ENCODE measurements at places on chromosomes 4 and X.

DNA sequence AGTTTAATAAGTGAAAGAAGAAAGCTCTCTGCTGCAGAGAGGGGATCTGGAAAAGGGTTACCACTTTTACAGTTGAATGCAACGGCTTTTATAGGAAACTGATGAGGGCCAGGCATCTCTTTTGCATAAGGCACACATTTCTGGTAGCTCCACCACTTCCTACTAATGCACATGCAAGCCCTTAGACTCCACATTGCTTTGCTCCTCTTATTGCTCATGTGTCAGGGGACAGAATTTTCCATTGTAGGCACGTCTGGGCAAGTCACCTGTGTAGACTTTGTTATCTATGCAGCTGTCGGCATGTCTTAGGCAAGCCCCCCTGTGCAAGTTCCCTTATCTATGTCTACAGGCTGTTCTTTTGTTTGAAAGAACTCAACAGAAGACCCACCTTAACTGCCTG, 294.6 kb upstream of the STS start:
- DNase-seq: peak; percentile 28

- DNase-seq: no peak
Measured at GRCh38 chr4:149831656-149832208, 16.1 kb upstream of the IQCM start.

DNA sequence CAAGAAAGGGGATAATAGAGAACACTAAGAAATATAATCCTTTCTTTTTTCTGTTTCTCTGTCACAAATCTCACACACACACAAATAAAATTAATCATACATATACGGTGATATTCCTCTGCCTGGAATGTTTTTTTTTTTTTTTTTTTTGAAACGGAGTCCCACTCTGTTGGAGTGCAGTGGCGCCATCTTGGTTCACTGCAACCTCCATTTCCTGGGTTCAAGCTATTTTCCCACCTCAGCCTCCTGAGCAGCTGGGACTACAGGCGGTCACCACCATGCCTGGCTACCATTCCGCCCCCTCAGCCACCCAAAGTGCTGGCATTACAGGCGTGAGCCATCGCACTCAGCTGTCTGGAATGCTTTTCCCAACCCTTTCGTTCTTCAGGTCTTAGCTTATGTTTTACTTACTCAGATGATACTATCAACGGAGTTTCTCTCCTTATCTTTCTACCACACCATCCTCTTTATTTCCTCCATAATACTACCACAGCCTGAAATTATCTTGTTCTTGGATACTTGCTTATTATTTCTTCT, 69.3 kb downstream of the ANKRD17 start:
- no peak for DNase-seq

- DNase-seq: no peak
Measured at GRCh38 chr4:7787067-7787466, 152.6 kb downstream of the AFAP1 start.

GRCh38 chr4:48831532-48832030, 693 bp downstream of the OCIAD1 start:
- no peak for DNase-seq

GRCh38 chr4:36414248-36414647, 132.8 kb downstream of the DTHD1 start:
- no peak for DNase-seq

DNA sequence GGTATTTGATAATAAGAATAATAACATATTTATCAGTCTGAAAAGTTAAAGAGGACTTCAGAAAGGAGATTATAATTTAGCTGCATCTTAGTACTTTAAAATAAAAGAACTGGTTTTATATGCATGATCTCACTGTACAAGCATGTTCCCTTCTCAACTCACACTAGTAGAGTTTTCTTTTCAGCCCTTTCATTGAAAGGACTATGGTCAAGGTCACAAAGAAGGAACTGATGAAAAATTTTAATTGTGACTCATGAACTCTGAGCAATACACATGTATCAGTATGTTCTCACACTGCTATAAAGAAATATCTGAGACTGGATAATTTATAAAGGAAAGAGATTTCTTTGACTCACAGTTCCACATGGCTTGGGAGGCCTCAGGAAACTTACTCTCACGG, 73.7 kb upstream of the NDST4 start:
- no peak for DNase-seq

- DNase-seq: no peak
Measured at GRCh38 chr4:87192145-87192919, 28.1 kb downstream of the KLHL8 start.

DNA sequence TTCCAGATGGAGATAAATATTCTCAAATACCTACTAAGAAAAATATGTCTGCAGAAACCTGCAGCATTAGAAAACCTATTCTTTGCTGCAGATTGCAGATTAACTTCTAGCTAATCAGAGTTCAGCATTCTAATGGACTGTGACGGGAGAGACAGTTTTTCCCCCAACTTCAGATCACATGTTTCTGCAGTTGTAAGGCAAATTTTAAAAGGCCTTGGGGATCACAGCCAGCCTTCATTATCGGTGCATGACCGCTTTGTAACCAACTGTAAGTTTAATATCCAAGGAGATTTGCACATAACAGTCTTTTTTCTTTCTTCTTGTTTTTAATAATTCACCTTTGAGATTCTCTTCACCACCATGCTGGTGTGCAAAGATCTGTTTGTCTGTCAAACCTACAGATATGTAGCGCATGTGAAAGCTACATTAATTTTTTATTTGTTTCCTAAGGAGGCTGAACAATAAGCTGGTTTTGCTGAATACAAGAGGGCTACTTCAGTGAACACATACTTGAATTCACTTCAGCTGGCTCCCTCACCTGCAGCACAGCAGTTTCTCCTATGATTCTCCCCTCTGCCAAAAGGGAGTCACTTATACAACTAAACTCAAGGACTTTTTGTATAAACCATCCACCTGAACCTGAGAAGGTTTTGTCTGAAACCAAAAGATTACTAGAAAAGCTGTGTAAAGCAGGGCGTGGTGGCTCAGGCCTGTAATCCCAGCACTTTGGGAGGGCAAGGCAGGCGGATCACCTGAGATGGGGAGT, 488.5 kb downstream of the RPA4 start:
- no peak for DNase-seq

DNA sequence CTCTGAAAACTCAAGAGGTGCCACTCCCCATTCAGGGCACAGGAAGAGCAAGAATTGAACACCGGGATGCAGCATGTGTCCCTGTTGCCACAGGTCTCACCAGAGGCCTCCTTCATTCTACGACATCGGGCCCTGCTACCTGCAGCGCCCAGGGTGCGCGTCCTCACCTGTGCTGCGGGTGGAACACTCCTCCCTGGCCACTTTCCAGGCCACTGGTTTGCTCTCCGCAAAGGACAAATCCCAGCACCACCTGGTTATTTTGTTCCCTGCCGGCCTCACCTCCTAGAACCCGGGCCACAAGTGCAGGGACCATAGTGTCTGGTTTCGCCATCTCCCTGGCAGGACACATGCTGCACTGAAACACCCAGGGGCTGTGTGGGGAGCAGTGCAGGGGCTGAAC, 14.3 kb upstream of the FAM3A start:
- no peak for DNase-seq

- no peak for DNase-seq
Measured at GRCh38 chr4:69497076-69497475, 1.4 kb upstream of the UGT2B4 start.

GRCh38 chrX:38214551-38215531, 5.8 kb downstream of the SRPX start:
- no peak for DNase-seq

GRCh38 chr4:75790024-75790423, 65.6 kb downstream of the USO1 start:
- DNase-seq: no peak

GRCh38 chr4:184104419-184105101, 113.1 kb downstream of the ENPP6 start:
- DNase-seq: peak; percentile 50

DNA sequence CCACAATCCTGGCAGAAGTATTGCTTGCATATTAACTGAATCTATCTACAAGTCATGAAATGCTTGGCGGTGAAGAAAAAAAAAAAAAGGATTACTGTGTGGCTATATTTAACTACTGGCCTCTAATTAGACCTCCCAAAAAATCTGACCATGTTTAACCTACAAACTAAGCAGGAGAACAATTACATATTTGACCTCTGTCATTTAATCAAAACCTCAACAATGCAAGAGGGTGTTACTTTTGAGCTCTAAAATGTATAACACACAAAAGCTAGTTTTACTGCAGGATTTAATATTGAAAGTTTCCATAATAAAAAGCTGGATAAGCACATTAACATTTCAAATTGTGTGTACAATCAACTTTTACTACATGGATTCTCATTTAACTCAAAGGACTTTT, 1.5 kb downstream of the ITM2A start:
- no peak for DNase-seq

GRCh38 chr4:16083241-16084191, at the start of gene PROM1:
PROM1 (minus strand) TSS chr4:16084023; CDS start chr4:16075906, 8,117 bp downstream.
- peak; percentile 81 for DNase-seq

GRCh38 chr4:154743683-154744340, at the start of gene LRAT:
LRAT (plus strand) TSS chr4:154744000; CDS start chr4:154744327, 327 bp downstream.
- peak; percentile 73 for DNase-seq

DNA sequence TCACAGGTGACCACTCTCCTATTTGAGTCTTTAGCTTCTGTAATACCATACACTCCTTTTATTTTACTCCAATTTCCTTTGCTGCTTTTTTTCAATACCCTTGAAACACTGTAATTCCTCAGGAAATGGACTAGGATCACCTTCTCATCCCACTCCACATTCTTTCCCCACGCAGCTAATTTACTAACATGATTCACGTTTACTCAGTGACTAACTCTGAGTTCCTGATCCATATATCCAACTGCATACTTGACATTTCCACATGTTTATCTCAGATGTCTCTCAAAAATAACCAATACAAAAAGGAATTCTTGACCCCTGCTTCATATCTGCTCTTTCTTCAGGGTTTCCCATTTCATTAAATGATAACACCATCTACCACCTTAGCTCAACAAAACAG, 19.9 kb downstream of the RPS6KA6 start:
- DNase-seq: no peak

- no peak for DNase-seq
Measured at GRCh38 chrX:31459361-31459760, 387.5 kb upstream of the FTHL17 start.

DNA sequence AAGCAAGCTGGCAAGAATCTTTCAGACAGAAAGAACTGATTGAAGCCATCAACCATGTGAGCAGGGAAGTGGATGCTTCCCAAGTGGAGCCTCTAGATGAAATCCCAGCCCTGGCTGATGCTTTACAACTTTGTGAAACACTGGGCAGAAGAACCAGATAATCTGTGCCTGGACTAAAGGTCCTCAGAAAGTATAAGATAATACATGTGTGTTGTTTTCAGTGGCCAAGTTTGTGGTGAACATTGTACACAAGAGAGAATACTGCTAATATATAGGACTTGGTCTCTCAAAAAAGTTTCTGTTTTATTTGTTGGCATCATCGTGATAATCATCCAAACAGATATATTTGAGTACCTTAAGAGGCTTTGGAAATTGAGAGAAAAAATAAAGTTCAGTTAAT, 1367.8 kb upstream of the IGFBP7 start:
- no peak for DNase-seq

DNA sequence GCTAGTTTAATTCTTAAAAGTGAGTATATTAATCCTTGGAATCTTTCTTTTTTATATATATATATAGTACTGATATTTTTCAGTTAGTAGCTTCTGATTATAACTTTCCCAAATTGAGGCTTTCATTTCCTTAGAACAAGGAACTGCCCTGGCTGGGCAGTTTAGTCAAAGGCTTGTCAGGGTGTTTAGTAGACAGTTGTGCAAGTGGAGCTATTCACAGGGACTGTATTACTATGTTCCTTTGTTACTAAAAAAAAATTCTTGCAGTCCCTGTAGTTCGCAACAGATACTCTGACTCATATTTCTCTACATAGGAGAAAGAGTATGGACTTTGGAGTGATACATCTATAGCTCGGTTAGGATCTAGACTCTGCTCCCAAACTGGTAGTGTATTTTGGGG, 20.8 kb downstream of the USO1 start:
- no peak for DNase-seq

- no peak for DNase-seq
Measured at GRCh38 chr4:56255820-56256219, 131.5 kb downstream of the AASDH start.

GRCh38 chrX:10110984-10111363, 45.8 kb upstream of the CLCN4 start:
- DNase-seq: no peak

DNA sequence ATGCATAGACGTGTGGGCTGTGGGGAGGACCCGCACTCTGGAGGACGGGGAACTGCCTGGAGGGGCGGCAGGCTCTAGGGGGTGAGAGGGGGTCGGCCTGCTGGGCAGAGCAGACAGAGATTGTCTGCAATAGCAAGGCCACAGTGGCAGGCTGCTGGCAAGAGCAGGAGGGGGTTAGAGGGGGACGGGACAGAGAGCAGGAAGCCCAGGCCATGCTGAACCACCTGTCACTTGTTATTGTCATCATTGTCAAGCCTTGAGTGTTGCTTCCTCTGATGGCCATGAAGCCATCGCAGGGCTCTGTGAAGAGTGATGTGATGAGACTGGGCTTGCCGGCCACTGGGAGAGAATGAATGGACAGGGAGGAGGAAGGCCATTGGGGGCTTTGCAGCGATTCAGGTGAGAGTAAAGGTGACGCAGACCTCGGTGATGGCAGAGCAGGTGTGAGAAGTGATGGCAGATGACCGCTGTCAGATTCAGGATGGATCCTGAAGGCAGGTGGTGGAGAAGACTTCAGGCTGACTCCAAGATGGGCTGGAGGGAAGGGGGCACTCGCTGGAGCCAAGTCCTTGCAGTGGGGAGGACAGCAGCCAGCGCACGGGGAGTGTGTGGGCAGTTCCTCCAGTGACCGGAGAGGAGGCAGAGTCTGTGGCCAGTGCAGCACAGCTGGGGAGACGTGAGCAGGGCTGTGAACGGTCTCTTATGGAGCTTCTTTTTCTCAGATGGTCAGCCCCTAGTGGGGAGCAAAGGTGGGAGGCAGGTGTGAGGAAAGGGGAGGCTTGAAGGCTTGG, 43.6 kb downstream of the HTT-AS start:
- no peak for DNase-seq

DNA sequence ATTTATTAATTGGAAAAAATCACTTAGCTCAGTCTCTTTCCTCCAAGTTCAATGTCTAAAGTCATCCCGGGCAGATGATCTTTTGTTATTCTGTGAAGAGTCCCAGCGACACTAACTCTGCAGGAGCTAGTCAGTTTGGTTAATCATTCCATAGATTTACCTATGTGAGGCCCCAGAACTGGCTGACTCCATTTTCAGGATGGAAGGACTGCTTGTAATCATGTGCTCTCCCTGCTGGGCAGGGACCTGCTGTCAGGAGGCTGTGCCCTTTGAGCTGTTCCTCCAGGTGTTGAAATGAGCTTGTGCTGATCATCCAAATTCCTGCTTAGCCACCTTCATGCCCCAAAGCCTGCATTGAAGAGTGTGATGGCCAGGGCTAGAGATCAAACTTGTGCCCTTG, 169.8 kb downstream of the NHS start:
- DNase-seq: no peak

DNA sequence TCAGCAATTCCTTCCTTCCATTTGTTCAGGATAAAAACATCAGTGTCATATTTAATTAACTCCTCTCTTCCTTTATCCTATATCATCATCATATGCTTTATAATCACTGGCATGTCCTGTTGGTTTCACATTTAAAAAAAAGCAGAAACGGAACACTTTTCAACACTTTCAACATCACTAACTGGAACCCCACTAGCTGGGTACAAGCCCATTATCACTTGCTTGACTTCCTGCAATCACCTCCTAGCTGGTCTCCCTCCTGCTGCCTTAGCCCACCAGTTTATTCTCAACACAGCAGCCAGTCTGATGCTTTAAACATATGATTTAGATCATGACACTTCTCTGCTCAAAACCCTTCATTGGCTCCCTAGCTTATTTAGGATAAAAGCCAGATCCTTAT, 116.4 kb upstream of the LSM6 start:
- DNase-seq: no peak

- no peak for DNase-seq
Measured at GRCh38 chr4:165813606-165814005, 59.4 kb upstream of the TLL1 start.

Data from Caco-2 (cell line).